T47D (cell line): ENCODE measurements at places on chromosomes 7 and 10.

- DNase-seq: no peak
Measured at GRCh38 chr10:105596749-105597148, 955.7 kb downstream of the SORCS3 start.

- no peak for DNase-seq
Measured at GRCh38 chr10:35417795-35418194, 81.5 kb downstream of the CCNY start.

GRCh38 chr7:22584179-22584578 lies 84.2 kb upstream of the STEAP1B start:
- DNase-seq: no peak

- no peak for DNase-seq
Measured at GRCh38 chr7:36279200-36279925, 110.3 kb upstream of the ANLN start.

- no peak for DNase-seq
Measured at GRCh38 chr7:48563334-48563733, 361.0 kb upstream of the CDC14C start.

DNA sequence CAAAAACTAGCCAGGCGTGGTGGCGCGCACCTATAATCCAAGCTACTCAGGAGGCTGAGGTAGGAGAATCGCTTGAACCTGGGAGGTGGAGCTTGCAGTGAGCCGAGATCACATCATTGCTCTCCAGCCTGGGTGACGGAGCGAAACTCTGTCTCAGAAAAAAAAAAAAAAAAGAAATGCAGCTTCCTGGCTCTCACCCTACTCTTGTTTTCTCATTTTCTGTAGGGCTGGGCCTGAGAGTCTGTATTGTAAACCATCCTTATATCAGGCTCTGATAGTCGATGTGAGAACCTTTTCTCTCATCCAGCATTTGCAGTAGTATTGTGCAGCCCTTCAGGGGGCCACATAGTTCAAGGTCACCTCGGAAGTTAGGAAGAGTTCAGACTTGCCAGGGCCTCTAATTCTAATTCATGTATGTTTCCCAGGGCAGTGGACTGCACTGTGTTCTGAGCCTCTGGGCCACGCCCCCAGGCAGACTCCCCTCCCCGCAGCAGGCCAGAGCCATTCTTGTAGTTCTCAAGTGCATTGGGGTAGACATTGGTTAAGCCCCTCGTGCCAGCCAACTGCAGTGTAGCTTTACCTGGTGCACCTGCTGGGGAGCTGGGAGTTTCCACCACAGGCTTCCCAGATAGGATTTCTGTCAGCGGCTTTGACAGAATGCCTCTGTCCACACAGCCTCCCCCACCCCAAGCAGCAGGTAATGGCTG lies 38.3 kb upstream of the PDCD4 start:
- no peak for DNase-seq

- DNase-seq: peak; percentile 43
Measured at GRCh38 chr7:17640730-17641377, 299.4 kb downstream of the SNX13 start.

DNA sequence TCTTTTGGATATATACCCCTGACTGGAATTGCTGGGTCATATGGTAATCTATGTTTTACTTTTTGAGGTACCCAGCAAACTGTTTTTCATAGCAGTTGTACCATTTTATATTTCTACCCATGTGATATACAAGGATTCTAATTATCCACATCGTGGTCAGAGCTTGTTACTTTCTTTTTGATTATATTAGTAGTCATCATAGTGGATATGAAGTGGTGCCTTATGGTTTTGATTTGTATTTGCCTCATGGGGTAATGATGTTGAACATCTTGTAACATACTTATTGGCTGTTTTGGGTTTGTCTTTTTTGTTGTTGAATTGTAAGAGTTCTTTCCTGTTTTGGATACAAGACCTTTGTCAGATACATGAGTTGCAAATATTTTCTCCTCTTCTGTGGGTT lies 51.7 kb downstream of the MAPK8 start:
- no peak for DNase-seq

- no peak for DNase-seq
Measured at GRCh38 chr10:88249450-88249849, 333.7 kb downstream of the RNLS start.

DNA sequence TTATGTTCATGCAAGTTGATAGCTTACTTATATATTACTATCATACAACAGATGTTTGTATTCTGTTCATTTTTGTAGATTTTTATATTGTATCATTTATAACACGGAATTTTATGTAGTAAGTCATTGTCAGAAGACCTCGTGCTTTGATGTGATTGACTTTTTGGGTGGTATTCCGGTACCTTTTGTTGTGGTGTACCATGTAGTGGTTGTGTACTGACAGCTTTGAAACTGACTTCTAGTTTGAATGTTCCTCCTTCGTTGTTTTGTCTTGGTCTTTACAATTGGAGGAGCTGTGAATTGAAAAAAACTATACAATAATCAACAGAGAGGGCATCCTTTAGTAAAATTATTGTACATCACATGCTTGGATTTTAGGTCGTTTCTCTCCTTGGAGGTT lies 61.5 kb downstream of the WAC start:
- DNase-seq: no peak

DNA sequence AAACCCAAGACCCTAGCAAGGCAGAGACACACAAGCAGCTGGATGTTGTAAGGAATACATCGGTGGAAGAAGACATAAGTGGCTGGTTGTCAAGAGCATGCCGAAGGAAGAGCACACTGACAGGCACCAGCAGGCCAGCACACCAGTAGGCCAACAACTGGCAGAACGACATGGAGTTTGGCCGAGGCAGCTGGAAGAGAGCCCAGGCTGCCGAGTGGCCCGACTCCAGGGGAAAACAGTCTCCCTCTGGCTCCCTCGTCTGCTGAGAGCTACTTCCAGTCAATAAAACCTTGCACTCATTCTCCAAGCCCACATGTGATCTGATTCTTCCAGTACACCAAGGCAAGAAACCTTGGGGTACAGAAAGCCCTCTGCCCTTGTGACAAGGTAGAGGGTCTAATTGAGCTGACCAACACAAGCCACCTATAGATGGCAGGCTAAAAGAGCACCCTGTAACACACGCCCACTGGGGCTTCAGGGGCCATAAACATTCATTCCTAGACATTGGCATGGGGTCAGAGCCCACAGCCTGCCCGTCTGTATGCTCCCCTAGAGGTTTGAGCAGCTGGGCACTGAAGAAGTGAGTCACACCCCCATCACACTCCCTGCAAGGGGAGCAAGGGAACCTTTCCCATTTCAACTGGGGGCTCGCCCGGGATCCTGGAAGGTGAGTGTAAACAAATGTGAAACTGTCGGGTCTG lies 14.7 kb upstream of the TNS3 start:
- peak; percentile 67 for DNase-seq

DNA sequence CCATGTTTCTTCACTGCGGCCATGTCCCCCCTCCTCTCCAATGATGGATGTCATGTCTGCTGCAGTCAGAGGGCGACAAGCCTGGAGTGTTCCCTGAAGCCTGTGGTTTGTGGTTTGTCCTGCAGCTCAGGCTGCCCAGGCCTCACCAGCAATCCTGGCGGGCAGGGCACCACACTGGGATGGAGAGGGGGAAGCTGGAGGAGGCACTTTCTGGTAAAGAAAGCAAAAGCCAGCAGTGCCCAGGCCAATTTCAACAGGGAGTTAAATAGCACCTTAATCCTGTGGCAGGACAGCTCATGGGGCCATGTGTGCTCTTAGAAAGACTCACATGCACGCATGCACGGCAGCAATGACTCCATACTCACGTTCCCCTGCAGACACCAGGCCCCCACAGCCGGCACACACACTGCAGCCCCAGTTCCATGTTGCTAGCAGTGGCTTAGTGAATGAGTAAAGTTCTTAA lies 158.3 kb downstream of the EGFR start:
- DNase-seq: no peak

GRCh38 chr7:151568956-151569940 lies 49.6 kb upstream of the RHEB start:
- no peak for DNase-seq

DNA sequence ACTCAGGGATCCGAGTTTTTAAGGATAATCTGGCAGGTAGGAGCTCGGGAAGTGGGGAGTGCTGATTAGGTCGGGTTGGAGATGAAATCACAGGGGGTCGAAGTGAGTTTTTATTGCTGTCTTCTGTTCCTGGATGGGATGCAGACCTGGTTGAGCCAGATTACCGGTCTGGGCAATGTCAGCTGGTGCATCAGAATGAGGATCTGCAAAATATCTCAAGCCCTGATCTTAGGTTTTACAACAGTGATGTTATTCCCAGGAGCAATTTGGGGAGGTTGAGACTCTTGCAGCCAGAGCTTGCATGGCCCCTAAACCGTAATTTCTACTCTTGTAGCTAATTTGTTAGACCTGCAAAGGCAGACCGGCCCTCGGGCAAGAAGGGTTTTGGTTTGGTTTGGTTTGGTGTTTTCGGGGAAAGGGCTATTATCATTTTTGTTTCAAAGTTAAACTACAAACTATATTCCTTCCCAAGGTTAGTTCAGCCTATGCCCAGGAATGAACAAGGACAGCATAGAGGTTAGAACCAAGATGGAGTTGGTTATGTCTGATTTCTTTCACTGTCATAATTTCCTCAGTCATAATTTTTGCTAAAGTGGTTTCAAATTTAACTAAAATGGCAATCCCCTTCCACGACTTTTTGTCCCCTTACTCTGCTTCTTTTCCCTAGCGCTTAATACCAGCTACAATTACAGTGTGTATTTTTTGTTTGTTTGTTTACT lies 20.6 kb upstream of the PIK3CG start:
- DNase-seq: no peak

- peak; percentile 19 for DNase-seq
Measured at GRCh38 chr10:79608505-79609375, 2.0 kb upstream of the SFTPA1 start.

DNA sequence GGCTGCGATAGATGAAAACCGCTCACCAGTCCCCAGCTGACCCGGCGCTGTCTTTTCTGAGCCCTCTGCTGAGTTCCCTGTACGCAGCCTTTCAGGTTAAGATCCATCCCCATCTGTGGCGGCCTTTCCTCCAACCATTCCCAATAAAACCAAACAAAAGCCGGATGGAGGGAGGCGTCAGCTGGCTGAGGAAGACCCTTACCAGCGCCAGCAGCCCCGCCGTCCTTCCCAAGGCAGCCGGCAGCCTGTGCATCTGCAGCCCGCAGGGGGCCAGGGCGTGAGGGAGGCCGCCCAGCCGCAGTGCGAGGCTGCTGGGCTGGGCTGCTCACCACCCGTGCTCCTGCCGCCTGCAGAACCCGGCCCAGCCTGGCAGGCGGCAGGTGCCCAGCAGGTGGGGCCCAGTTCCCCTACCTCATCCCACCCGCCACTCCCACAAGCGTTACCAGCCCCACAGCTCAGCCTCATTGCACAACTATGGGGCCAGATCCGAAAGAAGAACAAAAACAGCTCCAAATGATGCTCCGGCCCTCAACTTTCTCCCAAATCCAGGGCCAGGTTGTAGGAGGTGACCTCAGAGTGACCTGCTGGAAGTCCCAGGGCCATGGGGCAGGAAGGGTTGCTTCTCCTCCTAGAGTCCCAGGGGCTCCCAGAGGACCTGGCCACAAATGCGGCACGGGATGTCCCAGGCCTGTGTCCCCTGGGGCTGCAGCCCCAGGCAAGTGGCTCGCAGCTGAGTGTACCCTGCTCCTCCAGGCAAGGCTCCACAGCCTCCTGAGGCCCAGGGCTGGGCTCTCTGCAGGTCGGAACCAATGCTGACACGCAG lies 23.8 kb downstream of the PAPOLB start:
- no peak for DNase-seq

DNA sequence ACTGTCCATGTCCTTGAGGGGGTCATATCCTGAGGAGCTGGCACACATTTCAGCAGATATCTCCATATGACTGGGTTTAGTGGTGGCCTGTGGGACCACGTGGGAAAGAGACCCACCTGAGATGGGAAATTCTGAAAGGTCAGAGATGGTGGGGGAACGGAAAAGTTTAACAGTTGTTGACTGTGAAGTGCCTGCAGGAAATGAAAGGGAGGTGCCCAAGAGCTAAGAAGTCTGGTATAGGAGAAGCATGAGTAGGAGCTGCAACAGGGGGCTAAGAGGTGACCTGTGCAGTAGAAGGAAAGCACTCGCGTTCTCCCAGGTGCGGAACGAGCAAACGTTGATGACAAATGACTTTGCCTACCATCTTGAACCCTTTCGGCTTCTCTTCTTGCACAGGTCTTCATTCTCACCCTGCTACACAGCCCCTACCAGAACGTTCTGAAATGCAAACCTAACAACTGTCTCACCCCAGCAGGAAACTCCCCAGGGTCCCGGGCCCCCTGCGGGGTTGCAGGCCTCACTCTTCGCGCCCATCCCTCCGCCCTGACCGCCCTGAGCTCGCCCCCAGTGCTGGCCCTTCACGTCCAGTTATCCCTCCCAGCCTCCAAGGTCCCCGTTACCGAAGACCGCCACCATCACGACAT lies 9.8 kb upstream of the FXYD4 start:
- no peak for DNase-seq

DNA sequence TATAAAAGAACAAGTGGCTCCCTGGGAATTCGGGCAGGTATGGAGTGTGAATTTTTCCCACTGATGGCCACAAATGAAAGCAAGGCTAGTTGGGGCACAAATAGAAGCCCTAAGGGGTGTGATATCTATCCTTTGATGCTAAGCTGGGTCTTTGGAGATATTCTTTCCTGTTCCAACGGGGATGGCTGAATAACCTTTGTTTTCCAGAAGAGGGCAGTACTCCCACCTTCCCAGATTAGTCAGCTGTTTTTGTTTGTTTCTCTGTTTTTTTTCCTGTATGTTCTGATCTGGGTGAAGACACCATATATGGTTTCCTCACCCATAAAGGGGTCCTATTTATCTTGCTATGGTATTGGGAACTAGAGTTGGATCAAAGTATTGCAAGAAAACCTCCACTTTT lies 947.7 kb upstream of the SORCS1 start:
- no peak for DNase-seq

DNA sequence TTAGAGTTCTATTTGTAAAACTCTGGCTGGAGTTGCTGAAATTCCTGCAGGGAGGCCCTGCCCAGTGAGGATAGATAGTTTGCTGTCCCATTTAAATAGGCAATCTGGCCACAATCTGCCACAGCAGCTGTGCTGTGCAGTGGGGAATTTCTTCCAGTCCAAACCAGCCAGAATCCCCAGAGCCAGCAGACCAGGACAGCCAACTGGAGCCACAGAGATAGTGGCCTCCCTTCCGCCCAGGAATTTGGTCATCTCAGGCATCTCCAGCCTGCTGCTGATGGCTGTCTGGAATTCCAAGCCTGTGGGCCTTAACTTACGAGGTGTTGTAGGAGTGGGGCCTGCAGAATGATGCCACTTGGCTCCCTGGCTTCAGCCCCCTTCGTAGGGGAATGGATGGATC lies 643.4 kb downstream of the DNAJB9 start:
- no peak for DNase-seq
